ENCODE measurements at places on chromosomes 3 and 15.

- no peak for DNase-seq
Observed at GRCh38 chr3:143442814-143443447, 323.4 kb downstream of the CHST2 start.

- no peak for DNase-seq
Observed at GRCh38 chr3:98536456-98537017, 4.8 kb downstream of the GPR15 start.

- no peak for DNase-seq
Observed at GRCh38 chr3:144241404-144241803, 269.8 kb downstream of the DIPK2A start.

DNA sequence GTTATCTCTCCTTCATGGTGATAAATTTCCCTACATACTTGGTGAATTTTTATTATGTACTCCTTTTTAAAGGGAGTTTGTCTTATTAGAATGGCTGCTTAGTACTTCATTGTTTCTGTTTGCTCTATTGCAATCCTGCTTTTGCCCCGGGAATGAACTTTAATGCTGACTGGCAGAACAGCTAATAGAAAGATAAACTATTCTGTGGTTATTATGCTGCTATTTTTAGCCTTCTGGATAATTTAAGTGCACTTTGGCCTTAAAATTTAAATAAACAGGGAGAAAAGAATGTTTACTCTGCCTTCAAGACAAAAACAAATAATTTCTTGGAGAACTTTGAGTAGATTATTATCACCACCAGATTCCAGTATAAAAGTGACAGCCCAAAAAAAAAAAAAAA, 413.8 kb upstream of the CCDC54 start:
- DNase-seq = no peak

- DNase-seq = no peak
Observed at GRCh38 chr3:168081171-168081771, 14.5 kb downstream of the GOLIM4 start.

DNA sequence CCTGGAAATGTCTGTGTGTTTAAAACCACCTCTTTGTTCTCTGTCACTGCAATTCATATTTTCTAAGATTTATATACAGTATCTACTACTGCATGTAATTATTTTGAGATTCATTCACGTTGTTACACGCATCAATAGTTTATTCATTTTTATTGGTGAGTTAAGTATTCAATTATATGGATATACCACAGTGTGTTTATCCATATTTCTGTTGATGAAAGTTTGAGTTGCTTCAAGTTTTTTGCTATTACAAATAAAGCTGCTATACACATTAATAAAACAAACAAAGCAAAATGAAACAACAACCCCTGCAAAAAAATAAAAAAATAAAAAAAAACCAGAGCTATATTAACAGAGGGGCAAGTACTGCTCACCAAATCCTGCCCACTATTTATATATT, 122.3 kb downstream of the NR2E3 start:
- no peak for DNase-seq

DNA sequence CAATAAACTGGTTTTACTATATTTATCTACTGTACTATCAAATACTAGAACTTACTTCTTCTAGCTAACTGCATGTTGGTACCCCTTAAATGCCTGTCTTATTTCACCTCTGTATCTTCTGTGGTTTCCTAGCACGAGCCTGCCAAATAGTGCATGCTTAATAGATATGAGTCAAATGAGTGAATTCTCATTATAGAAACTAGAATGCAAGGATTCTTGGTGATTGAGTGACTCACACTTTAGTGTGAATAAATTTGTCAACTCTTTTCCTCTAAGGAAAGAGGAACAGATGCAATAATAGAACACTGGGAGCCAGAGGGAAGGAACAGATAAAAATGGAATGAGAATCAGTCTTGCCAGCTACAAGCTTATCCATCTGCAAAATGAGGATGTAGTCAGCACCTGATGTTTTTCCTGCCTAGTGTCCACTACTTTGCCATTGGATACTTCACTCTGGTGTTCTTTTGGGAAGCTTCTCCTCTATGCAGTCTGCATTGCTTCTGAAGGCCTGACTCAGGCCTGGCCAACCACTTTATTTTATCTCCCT, 189.1 kb upstream of the CADPS start:
- no peak for DNase-seq

- DNase-seq = no peak
Observed at GRCh38 chr15:74383695-74384565, 16.5 kb upstream of the CYP11A1 start.

DNA sequence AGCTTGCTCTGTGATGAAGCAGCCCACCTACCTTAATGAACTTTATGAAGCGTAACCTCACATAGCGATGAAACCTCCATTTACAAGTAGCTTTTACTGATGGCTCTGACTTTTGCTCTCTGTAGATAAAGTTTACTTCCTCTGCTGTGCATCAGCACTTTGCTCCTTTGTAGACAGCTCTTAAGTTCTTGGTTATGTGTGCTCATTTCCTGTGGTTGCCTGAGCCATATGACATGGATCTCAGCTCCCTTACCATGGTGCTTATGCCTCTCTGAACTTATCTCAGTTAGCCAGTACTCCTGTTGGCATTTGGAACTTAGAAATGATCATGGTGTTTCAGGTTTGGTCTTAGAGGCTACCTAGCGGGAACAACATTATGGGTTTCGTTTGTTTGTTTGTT, 7.8 kb downstream of the MFSD1 start:
- DNase-seq = no peak

- DNase-seq = no peak
Observed at GRCh38 chr15:95470997-95471689, 859.4 kb upstream of the NR2F2 start.

GRCh38 chr3:13462822-13463221, 17.3 kb upstream of the HDAC11 start:
- no peak for DNase-seq

DNA sequence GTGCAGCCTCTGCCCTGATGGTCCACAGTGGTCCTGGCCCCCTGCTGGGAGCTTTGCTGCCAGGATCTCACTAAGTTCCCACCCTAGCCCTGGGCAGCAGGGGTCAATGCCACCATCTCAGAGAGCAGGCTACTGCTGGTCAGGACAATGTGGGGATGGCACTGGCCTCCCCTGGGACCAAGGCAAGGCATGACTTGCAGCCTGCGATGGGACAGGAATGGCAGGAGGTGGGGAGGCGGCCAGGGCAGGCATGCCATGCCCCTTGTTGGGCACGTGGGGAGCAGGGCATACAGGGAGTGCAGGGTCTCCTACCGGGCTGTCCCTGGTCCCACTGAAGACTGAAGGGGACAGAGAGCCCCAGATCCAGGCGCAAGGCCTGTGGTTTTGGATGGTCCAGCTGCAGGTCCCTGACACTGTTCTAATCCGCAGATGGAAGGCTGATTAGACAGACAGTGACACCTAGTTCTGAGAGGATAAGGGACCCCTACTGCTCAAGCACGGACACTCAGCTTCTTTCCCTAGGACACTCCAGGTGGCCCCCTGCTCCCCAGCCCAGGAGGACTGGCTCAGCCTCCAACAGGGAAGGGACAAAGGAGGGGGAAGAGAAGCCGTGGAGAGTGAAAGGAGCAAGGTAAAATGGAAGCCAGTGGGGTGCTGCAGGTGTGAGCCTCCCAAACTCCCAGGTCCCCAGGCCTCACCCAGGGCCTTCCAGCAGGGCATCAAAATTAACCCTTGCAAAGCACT, 69.2 kb upstream of the RPL32 start:
- no peak for DNase-seq

DNA sequence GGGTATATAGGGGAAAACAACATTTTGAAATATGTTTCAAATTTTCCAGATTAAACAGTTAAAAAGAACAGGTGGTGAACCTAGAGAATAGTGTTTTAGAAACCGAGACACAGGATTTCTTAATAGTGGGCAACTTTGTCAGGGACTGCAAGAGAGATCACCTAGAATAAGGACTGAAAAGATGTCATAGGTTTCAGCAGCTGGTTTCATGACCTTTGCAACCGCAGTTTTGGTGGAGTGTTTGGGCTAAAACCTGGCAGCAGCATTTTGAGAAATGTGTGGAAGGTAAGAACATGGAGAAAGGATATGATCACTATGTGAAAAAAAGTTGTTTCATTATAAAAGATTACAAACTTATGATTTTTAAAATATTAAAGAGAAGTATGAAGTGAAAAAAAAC, 34.9 kb downstream of the PRKCI start:
- no peak for DNase-seq

- DNase-seq = no peak
Observed at GRCh38 chr3:38950581-38950980, 101.2 kb downstream of the SCN11A start.

DNA sequence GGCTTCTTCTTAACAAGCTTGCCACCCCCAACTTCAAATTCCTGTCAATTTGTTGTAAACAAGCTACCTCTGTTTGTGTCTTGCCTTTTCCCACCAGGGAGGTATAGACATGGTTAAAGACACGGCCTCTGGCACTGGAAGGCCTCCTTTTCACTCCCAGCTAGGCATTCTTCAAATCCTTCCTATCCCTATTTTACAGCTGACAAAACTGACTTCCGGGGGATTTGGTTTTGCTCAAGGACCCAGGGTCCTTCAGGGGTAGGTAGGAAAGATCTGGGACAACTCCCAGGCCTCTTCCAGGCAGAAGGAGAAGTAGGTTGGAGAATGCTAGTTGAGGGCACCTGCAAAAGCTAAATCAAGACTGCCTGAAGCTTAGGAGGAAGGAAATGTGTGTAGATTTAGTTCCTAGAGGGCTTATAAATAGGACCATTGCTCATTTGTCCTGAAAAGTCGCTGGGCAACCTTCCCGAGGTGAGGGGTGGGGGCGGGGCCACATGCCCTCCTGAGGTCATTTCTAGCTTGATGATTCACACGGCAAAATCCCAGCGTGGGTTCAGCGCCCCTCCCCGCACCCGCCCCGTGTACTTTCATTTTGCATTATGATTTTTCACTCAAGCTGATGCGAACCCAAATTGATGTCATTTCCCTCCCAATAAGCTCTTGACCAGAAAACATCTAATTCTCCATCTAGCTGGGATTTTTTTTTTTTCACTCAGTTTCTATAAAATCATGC, 365.5 kb downstream of the SHQ1 start:
- no peak for DNase-seq

- DNase-seq = peak; percentile 8
Observed at GRCh38 chr3:190860521-190860920, 2.0 kb downstream of the GMNC start.

DNA sequence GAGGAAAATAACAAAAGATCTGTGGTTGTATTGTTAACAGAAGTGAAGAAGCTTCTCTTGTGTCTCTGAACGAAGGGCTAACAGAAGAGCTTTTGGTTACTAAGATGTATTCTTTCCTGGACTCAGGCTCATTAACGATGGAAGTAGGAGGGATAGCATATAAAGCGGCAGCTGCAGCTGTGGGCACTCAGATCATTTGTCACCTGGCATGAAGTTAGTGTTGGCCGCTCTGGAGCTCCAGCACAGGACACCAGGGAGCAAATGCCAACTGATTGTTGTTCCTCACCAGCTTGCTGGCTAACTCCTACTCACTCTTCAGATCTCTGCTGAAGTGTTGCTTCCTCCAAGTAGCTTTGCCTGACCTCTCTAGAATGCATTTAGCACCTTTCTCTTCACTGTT, 15.5 kb upstream of the SLITRK3 start:
- peak; percentile 10 for DNase-seq

GRCh38 chr3:34882764-34883163, 756.6 kb upstream of the ARPP21 start:
- peak; percentile 10 for DNase-seq

DNA sequence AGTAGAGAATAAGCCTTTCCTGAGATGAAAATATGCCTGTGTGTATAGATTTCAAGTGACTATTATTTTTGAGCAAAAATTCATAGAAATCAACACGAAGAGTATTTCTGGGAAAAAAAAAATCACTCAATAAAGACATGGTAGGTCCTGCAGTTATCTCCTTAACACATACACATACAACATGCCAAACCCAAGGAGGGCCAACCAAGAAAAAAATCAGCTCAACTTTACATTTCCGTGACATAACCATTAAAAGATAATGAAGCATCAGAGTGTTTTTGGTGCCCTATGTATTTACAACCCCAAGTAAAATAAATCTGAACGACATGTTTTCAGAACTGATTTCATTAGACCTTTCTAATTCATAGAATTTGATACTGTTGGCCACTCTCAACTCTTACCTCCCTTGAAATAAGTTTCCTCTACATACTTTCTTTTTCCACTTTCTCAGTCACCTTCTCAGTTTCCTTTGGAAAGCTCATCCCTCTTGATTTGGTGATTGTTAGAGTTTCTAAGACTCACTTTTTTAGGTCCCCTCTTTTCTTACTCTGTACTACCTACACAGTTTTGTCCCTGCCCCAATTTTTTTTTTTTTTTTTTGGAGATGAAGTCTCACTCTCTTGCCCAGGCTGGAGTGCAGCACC, 162.3 kb downstream of the TBL1XR1 start:
- DNase-seq = no peak

- no peak for DNase-seq
Observed at GRCh38 chr15:90564051-90564450, 34.3 kb downstream of the CRTC3 start.

DNA sequence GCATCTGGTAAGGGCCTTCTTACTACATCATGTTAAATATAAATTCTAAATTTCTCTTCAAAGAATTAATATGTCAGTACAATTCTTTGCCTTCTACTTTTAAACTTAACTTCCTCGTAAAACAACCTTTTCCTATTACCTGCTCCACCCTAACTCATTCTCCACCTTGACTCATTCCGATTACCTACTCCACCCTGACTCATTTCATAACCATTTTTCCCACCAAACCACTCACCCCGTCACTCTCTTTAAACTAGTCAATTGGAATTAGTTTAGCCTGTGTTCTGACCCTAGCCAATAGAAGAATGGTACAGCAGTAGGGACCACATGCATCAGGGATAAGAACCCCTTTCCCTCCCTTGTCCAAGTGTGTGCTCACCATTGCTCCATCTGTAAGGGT, 65.6 kb downstream of the PLSCR2 start:
- no peak for DNase-seq

- DNase-seq = no peak
Observed at GRCh38 chr15:83282776-83283137, 1.7 kb downstream of the BNC1 start.
